ENCODE measurements at places on chromosomes 2 and 18. TPM values are rescaled to one million over a fixed set of nuclear protein-coding genes. Genes with fewer than 3 reads are reported as not detected.

GLI2 gene
- 3.3 TPM for total RNA-seq

TUBB8B gene
- total RNA-seq, result not detected

SERPINB10 gene
- total RNA-seq, result not detected

ATP6V1B1 gene
- 2.1 TPM for total RNA-seq

TRAK2 gene
- total RNA-seq, result 81.1 TPM

PLCL1 gene
- total RNA-seq, result 0.83 TPM

PPP4R3B gene
- 51.4 TPM for total RNA-seq

SPATS2L gene
- total RNA-seq, result 50.1 TPM

All from fibroblast of lung (primary cell).